ENCODE measurements at places on chromosomes 16 and 17.

- DNase-seq: no peak
Observed at GRCh38 chr17:63442549-63443035, 3.5 kb downstream of the CYB561 start.

DNA sequence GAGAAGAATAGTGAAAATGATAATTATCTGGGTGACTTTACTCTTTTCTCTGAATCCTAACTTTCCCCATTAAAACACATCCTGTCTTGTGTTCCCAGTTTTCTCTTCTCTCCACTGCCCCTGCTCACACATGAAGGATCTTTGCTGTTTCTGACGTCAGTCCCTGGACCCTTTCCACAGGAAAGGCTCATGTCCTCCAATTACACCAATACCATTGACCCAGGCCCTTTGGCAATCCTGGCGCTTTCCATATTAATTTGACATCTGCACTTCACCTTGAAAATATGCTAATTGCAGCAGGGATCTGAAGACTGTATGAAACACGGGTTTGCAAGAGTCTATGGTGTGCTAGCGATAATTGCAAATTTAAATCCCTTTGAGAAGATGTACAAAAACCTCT is 170.2 kb upstream of the GOT2 start:
- no peak for DNase-seq

- DNase-seq: no peak
Observed at GRCh38 chr16:69893106-69893505, 58.0 kb upstream of the CLEC18A start.

- DNase-seq: no peak
Observed at GRCh38 chr16:57381791-57382534, 9.7 kb downstream of the CX3CL1 start.

DNA sequence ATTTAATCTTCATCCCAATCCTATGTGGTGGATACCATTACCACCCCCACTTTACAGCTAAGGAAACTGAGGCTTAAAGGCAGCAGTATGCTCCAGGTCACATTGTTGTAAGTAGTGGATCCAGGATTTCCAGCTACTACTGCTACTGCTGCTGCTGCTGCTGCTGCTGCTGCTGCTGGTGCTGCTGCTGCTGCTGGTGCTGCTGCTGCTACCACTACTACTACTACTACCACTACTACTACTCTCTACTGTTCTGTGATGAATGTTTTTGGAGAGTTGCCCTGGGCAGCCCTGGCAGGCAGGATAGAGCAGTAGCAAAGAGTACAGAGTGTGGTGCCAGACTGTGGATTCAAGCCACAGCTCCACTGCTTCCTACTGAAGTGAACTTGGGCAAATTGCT is 49.3 kb upstream of the SLC12A3 start:
- DNase-seq: no peak

- DNase-seq: no peak
Observed at GRCh38 chr16:57675741-57676551, 7.8 kb downstream of the ADGRG3 start.

DNA sequence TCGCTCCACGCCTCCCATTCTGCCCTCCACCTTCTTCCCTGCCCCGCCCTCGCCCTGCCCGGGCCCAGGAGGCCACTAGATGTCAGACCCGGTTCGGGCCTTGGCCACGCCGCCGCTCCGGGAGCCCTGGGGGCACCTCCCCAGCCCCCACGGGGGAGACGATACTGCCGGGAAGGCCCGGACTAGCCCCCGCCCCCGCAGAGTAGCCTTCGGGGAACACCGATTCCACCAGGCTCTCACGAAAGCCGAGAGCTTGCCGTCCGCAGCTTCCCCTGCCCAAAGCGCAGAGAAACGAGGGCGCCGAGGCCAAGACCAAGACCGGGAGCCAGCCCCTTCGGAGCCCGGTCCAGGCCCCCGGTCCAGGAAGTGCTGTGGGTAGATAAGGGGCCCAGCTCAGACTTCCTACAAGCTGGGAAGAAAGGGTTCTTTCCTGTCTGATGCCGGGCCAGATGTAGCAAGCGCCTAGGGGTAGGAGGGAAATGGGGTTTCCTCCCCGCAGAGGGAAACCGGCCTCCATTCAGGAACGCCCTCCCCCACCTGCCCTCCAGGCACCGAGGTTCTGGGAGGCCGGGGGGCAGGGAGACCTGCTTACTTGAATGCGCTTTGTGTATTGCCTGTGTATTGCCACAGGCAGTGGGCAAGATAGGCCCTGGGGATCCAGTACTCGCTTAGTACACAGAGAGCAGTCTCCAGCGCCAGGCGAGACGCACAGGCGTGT is 806 bp upstream of the CYB561 start:
- DNase-seq: no peak

- DNase-seq: peak; percentile 32
Observed at GRCh38 chr16:69443927-69444631, 19.7 kb downstream of the CYB5B start.

DNA sequence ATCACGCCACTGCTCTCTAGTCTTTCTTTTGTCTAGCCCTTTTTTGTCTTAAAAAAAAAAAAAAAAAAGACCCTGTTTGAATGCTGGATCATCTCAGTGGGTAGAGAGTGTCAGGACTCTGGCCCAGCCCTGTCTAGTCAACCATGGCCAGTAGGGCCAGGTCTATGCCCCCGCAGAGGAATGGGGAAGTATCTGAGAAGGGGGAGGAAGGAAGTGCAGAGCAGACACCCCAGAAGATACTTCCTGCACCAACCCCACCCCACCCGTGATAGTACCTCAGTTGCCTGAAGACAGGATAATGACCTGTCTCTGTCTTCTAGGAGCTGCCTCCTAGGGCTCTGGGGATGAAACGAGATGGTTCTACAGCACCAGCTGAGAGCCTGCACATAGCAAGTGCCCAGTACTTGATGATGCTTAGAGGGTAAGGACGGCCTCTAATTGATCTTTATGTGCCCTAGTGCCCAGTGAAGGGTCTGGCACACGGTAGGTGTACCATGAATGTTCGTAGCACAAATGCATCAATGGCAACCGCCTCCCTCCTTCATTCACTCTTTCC is 55.4 kb downstream of the ABAT start:
- no peak for DNase-seq

- no peak for DNase-seq
Observed at GRCh38 chr16:12208341-12209035, 232.0 kb downstream of the SNX29 start.

DNA sequence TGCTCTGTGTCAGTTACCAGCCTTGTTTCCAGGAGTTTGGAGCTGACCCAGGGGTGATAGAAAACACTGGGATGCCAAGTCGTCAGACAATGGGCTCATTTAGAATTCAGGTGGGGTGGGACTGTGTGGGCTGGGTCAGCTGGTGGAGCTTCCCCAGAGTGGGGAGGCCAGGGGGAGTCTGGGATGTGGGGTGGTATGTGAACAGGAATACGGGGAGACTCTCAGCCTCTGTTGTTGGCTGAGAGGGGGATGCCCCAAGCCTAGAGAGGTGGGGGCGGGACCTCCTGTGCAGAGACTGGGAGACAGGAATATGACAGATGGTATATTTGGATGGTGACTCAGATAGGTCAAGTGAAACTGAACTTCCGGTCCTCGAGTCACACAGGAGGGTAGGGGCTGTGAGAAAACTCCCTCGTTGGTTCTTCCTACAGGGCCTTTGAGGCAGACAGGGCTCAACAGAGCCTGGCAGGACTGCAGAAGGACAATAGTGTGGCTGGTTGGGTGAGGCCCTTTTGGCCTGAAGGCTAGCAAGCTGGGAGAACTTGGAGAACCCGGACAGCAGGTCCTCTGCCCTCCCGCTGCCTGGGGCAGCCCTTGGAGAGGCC is 23.7 kb downstream of the CDH1 start:
- no peak for DNase-seq

DNA sequence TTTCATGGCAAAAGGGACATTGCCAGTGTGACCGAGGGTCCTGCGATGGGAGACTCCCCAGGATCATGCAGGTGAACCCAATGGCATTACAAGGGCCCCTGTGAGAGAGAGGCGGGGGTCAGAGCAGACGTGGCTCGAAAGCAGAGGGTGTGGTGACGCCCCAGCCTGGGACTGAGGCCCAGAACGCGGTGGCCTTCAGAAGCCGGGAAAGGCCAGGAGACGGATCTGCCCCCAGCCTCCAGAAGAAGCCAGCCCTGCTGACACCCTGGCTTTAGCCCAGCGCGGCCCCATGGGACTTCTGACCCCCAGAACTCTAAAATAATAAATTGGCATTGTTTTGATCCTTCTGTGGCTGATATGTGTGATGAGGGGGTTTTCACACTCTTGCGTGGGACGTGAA is 17.4 kb upstream of the ENPP7 start:
- no peak for DNase-seq

- no peak for DNase-seq
Observed at GRCh38 chr16:54977211-54977610, 46.5 kb downstream of the IRX5 start.

GRCh38 chr17:55629995-55630394 is 92.7 kb downstream of the TMEM100 start:
- no peak for DNase-seq

GRCh38 chr16:30786115-30786935 is 680 bp downstream of the ZNF629 start:
- DNase-seq: no peak

GRCh38 chr17:74134991-74135390 is 68.5 kb upstream of the RPL38 start:
- no peak for DNase-seq

- no peak for DNase-seq
Observed at GRCh38 chr16:84507011-84507982, 2.8 kb upstream of the MEAK7 start.

DNA sequence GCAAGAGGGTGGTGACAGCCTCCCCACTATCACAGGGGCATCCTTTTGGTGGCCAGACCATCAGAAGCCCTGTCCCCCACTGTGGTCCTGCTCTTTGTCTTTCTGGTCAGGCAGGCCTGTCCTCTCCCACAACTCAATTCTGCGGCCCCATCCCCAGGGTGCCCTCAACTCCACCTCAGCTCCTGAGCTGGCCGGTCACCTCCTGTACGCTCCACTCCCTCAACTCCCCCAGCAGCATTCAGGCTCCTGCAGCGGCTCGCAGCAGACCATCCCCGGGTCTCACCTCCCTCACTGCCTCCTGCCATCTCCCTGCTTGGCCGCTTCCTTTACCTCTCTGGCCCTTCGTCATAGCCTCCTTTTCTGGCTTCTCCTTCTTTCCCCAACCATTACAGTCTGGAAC is 43.4 kb upstream of the MTSS2 start:
- DNase-seq: no peak

DNA sequence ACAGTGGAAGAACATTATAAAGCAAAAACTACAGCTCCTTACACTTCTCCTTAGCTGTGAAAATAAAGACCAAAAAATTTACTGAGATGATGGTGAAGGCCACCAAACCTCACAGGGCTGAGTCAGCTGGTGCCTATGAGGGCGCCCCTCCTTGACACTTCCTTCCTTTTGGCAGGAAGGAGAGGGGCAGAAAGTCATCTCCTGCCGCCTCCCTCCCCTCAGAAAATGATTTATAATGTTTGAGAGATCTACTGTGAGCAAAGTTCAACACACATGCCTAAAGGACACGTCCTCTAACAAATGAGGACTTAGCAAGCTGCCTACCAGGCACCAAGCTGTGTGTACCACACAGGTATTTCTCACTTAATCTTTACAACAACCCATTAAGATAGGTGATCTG is 245.7 kb downstream of the PRKCA start:
- no peak for DNase-seq

GRCh38 chr16:70738083-70738977 is 52.5 kb upstream of the MTSS2 start:
- DNase-seq: peak; percentile 72

- DNase-seq: no peak
Observed at GRCh38 chr17:35510052-35510451, 27.4 kb downstream of the SLFN12L start.

DNA sequence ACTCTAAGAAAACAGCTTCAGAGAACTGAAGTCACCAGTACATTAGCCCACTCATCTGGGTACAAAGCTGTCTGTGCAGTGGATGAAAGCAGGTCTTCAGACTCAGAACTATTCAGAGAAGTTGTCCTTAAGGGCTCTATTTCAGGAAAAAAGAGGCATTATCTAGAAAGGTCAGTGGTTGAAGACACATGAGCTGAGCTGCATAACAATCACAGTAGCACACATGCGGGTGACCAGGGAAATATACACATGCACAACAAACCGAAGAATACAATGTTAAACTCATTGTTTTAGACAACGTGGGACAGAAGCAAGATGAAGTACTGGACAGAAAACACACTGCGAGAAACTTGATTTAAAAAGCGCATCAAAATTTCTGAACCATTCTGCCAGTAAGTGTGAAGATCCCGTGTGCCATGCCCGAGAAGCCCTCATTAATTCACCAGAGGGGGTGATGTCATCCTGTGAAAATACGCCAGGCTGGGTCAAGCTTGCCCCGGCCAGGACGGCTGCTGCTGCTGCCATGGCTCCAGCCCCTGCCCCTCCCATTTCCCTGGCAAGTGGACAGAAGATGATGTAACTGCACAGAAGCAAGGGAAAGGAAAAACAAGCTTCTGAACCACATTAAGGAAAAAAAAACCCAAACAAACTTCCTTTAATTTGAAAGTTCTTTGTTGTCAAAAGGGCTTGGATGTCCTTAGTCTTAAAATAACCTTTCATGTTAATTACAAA is 10.1 kb downstream of the DYNC1LI2 start:
- peak; percentile 91 for DNase-seq

GRCh38 chr17:62187681-62188080 is 122.6 kb upstream of the MED13 start:
- no peak for DNase-seq

DNA sequence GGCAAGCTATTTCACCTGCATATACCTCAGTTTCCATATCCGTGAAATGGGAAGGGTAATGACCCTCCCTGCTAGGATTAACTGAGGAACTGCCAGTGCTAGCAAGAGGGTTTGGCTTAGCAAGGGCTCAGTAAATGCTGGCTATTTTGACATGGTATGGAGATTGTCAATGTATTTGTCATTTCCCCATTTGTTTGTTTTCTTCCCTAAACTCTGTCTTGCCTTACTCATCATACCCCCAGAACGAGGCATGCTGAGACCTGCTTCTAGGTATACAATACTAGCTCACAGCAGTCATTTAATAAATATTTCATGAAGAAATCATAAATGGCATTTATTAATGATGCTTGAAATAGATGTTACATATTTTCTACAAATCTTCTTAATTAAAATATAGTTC is 124.0 kb downstream of the DYNLRB2 start:
- DNase-seq: no peak

DNA sequence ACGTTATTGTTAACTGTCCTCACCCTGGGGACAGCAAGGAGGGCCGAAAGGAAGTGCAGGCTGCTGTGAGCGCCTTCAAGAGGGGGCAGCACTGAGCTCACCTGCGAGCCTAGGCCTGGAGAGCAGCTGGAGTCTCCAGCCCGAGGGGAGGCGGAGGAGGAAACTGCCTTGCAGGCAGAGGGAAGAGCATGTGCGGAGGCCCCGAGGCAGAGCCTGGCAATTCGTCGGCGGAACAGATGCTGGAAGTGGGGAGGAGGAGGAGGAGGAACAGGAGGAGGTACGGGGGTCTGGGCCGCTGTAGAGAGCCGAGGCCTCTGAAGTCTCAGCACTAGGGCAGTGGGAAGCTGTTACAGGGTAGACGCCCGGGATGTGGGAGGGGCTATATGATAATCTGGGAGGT is 49.6 kb upstream of the PLCG2 start:
- no peak for DNase-seq

GRCh38 chr17:16917671-16918394 is 54.1 kb downstream of the TNFRSF13B start:
- no peak for DNase-seq

GRCh38 chr16:68719993-68720489 is 17.1 kb upstream of the CDH1 start:
- DNase-seq: no peak

- no peak for DNase-seq
Observed at GRCh38 chr16:66525396-66526180, 24.3 kb downstream of the TK2 start.

Measured in GM04504 (cell line).